ENCODE measurements at places on chromosomes 13 and 19.

- no peak for DNase-seq
These were observed 108.2 kb downstream of the KCNRG start for GRCh38 chr13:50123515-50123861.

- DNase-seq = no peak
These were observed 261.8 kb downstream of the ABCC4 start for GRCh38 chr13:95039415-95039814.

GRCh38 chr19:14871619-14872230, 14.2 kb downstream of the OR7A17 start:
- DNase-seq = no peak

DNA sequence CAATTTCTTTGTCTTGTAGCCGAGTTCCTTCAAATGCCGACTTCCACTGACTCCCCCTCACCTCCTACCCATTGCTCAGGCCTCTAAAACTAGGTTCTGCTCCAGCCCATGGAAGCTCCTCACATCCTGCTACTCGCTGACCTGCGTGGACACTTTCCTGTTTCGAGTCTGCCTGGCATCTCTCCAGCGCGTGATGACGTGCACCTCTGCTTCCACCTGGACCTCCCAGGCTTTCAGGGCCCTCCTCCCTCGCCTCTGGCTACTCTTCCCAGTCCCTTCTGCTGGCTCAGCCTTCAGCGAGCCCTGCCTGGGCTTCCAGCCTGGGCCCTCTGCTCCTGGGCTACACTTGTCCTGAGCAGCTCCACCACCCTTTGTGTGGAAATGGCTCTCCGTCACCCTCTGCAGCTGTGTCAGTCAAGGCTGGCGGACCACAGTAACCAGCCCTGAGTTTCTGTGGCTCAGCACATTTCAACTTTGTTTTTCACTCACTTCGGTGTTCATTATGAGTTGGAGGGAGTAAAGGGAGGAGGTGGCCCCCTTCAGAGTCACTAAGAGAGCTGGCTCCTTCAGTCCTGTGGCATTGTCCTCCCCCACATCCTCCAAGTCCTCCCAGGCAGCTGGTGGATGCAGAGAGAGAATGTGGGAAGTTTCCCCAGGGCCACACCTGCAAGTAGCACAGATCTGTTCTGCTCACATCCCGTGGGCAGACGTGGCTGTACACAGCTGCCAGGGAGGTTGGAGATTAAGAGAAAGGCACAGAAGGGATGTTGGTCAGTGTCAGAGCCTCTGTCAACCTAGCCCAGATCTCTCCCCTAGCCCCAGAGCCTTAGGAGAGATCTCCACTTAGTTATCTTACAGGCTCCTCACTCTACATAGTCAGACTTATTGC, 49.4 kb downstream of the SERP2 start:
- DNase-seq = no peak

DNA sequence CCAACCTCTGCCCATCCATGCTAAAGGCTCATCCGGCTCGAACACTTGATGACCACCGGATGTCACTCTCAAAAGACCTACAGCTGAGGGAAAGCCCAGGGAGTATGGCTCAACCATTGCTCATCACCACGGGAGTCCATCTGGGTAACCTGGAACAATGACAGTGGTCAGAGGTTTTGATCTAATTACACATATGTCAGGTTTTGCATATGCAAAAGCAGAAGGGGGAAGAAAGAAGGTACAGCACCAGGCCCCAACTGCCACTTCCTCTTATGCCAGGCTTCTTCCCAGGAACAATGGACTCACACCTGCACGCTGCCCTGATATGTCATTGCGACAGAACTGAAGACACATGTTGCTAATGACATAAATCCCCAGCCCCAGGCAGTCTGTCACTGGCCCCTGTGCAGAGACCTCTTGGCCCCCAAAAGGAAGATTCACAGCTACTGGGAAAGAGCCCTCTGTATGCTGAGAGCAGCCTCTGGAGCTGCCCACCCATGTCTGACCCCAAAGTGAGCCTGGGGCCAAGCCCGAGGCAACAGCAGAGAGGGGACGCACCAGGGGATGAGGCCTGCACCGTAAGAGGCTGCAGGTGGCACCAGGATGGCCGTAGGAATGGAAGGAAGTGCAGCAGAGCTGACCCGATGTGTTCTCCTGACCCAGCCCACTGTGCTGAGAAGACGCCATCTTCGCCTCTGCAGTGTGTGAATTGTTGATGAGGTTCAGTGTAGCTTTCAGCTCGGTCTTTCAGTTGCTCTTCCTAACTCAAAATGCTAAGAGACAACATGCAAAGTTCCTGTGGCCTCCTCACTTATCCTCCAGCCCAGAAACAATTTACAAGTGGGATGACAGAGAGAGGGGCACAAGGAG, 26.3 kb downstream of the EPS15L1 start:
- no peak for DNase-seq

- DNase-seq = no peak
These were observed 29.2 kb upstream of the MPHOSPH8 start for GRCh38 chr13:19604306-19604705.

- DNase-seq = no peak
These were observed 1440.5 kb upstream of the SPRY2 start for GRCh38 chr13:81781471-81781870.

- DNase-seq = no peak
These were observed 222.3 kb downstream of the TEX29 start for GRCh38 chr13:111542530-111543341.

DNA sequence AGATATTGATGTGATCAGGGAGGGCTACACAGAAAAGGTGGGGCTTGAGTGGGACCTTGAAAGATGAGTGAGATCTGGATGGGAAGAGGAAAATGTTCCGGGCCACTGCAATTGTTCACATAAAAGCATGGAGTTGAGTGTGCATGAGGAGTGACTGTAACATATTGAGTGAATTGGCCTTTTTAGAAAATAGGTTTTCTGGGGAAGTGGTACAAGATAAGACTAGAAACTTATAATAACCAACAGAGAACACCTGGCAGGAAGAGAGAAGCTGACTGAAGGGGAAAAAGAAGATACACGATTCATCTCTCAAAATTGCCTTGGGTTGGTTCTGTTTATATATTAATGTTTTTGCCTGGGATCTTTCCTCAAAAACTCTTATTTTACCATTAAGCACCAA, 32.2 kb downstream of the SLC10A2 start:
- DNase-seq = no peak

- DNase-seq = peak; percentile 73
These were observed 7.5 kb upstream of the LRFN1 start for GRCh38 chr19:39328046-39328705.

- DNase-seq = no peak
These were observed 15.4 kb downstream of the TLE5 start for GRCh38 chr19:3046698-3047495.

All from stimulated activated CD4-positive, alpha-beta T cell treated with anti-CD3 and anti-CD28 coated beads, TNF-alpha, amount 100 ng/mL, for 24 hours (primary cell).